ENCODE measurements at places on chromosomes 12 and 14.

- no peak for DNase-seq
Observed at GRCh38 chr14:55851301-55851700, 266.9 kb upstream of the PELI2 start.

- DNase-seq, result no peak
Observed at GRCh38 chr12:118582863-118583262, 206.5 kb downstream of the SUDS3 start.

GRCh38 chr12:19886065-19886464 is 446.8 kb downstream of the AEBP2 start:
- no peak for DNase-seq

DNA sequence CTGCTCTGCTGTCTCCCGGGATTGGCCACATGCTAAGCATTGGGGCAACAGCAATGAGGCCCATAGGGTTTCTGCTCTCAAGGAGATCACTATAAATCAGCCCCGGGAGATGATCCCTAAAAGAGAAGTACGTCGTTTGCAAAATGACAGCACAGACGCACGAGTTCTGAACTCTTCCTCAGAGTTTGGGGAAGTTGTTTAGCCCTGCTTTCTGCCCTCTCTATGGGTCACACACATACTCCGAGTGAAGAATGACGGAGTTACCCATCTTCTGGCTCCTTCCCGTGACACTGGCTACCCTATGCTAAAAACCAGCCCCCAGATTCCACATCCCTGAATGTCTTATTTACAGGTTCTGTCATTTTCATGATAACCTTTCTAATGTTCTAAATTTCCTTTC is 258.0 kb upstream of the PLEKHG7 start:
- peak; percentile 97 for DNase-seq

GRCh38 chr14:35229792-35230089 is 62.4 kb upstream of the PSMA6 start:
- peak; percentile 13 for DNase-seq

DNA sequence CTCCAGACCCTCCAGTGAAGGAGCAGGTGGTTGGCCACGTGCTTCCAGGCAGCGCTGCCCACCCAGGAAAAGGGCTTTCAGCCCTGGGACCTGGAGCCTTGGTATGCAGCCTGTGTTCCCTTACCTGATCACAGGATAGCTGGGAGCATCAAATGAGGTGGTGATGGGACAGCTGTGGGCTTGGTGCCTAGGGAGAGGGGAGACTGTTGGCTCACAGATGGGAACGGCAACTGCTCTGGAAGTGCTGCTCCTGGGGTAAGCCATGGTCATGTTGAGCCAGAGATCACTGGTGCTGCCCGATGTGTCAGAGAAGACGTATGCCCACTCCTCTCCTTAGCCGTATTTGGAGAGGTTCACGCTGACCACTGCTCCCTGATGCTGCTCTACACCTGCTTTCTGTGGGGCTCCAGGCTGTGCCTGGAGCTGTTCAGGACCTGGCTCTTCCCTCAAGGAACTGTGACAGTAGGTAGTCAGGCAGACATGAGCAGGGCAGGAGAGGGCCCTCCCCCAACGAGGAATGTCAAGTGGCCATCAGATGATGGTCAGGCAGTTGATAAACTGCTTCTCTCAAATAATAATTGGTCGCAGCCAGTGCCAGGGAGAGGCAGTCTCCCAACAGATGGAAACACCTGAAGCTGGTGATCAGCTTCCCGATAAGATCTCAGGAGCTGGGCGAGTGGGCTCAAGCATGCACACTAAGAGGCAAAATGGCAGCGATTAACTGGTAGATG is 2.8 kb upstream of the CYP46A1 start:
- no peak for DNase-seq

DNA sequence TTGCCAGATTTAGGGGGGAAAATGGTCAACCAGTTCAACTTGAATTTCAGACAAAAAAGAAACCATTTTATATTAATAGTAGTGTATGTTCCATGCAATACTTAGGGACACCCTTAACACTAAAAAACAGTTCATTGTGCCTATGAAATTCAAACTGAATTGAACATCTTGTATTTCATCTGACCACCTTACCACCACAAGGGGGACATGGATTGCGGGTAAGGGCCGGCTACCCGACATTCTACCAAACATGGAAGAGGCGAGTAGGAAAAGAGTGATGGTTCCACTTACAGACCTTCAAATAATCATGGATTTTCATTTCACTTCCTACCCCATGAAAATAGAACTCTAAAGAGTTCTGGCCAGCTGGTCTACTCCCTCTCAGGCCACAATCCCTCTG is 10.3 kb upstream of the STK38L start:
- DNase-seq, result no peak

- peak; percentile 36 for DNase-seq
Observed at GRCh38 chr12:64568298-64568697, 42.0 kb upstream of the RASSF3 start.

GRCh38 chr14:72540836-72541235 is 353.1 kb downstream of the DPF3 start:
- no peak for DNase-seq

All from inflammatory macrophage treated with lipopolysaccharide for 4 hours (primary cell).